ENCODE measurements at places on chromosomes 13 and 19. TPM values are rescaled to one million over a fixed set of nuclear protein-coding genes. Genes with fewer than 3 reads are reported as not detected.

The KIR3DL1 gene
- not detected for total RNA-seq

The BICRA gene
- 37.7 TPM for total RNA-seq

The MRPS31 gene
- 26.1 TPM for total RNA-seq

DNA sequence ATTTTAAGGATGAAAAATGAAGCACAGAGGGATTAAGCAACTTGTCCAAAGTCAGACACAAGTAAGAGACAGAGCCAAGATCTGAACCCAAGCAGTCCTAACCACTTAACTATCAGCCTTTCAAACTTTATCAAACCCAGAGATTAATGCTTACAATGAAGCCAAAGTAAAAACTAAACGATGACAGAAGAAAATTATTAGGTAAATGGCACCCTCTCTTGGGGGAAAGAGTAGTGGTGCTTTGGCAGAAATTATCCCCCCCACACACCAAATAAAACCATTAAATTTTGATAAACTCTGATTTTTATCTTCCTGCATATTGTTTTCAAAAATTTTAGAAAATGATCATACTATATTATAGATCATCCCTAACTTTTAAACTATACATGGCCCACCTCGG, 329.2 kb downstream of the SLC7A1 start:
- no peak for DNase-seq

- no peak for DNase-seq
These were observed 282.6 kb downstream of the DCLK1 start for GRCh38 chr13:35848336-35849255.

DNA sequence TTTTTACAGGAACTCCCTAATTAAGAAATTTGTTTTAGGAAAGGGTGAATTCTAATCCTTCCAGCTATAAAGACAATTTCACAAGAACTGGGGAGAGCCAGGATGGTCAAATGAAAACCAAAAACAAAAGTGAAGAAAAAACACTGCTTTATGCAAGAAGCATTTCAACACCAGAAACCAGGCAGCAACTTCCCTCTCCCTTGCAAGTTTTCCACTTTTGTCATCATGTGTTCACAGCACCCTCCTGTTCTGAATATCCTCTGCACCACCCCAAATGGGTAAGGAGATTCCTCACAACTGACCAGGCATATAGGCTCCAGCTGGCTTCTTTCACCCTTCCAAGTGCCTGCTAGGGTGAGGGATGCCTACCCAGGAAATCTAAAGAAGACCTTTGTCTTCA, 328.1 kb downstream of the TBC1D4 start:
- no peak for DNase-seq

DNA sequence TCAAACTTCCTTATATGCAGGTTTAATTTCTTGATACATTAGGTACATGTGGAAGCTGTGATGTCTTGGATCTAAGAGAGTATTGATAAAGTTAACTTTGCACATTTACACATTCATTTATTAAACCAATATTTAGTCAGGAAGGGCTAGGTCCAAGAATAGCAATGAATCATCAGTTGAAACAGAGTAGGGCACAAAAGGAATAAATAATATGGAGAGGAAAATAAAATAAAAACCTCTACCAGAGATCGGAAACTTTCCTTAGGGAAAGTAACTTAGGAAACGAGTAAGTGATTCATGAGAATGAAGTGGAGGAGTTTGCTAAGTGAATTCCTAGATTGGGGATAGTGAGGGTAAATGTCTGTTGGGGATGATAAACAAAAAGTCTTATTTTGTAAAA, 259.4 kb upstream of the DACH1 start:
- no peak for DNase-seq

DNA sequence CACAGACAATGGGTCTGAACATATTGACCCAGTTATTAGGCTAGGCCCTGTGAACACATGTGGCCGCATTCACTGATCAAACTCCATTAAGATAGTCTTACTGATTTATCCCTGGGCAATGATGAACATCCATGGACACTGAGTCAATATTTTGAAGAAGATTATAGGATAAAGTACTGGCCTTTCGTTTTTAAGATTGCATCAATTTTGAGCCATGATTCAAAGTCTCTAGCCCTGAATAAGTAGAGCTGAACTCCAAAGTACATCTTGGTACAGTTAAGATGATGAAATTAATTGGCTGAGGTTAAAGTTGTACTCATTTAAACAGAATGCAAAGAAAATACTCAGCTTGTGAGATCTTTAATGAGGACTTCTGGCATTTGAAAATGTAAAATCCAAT, 1581.9 kb downstream of the EFNB2 start:
- no peak for DNase-seq

DNA sequence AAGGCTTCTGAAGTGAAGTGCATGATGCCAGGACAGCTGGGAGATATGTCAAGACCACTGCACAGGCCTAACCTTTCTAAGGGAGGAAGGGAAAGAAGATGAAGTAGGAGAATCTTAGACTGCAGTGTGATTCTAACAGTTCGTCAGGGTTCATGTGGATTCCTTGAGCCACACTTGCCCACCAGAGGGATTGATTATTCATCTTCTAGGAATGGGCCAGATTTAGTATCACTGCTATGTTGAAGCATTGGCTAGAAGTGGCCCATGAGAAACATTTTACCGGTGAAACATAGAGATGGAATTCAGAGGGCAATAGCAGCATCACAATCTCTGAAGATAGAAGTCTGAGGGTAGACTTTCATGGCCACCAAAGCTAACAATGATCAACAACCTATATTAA, 550.8 kb upstream of the SLITRK1 start:
- DNase-seq = no peak

DNA sequence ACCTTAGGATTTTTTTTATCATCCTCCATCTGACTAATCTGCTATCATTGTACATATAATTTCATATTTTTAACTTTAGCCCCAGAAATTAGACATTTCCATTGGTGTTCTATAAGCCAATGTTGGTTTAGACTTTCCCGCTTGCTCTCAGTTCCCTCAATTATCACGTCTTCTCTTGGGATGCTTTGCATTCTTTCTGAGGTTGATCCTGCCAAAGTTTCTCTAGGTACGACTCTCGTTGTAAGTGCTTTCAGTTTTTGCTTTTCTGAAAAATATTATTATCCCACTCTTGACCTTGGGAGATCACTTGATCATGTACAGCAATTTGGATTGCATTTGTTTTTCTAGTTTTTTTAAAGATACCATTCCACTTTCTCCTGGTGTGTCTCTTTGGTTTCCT, 270.2 kb downstream of the IRS2 start:
- DNase-seq = no peak

DNA sequence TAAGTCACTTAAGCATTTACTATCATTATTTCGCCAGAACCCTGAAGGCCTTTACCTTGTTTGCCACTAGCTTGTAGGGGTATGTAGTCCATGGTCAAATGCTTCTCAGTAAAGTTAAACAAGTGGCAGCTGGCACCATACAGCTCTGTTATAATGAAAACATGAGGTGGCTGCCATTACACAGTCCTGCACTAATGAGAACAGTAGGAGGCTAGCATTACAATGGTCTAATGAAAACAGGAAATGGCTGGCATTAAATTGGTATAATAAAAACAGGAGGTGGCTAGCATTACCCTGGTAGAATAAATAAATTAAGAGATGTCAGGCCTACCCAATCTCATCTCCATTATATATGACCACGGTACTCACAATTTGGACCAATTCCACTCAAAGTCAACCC, 107.5 kb downstream of the PCDH17 start:
- peak; percentile 17 for DNase-seq

DNA sequence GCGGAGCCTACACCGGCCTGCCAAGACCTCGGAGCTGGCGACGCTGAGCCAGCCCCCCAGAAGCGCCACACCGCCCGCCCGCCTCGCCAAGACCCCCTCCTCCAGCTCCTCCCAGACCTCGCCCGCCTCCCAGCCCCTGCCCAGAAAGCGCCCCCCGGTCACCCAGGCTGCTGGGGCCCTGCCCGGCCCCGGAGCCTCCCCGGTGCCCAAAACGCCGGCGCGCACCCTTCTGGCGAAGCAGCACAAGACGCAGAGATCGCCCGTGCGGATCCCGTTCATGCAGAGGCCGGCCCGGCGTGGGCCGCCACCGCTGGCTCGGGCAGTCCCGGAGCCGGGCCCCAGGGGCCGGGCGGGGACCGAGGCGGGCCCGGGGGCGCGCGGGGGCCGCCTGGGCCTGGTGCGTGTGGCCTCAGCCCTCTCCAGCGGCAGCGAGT, 10.2 kb downstream of the C19orf25 start:
- no peak for DNase-seq
